Gastrocnemius medialis (tissue), 4 donors: ENCODE measurements at places on chromosomes 12 and 14. TPM values are rescaled to one million over a fixed set of nuclear protein-coding genes. Genes with fewer than 3 reads are reported as not detected.

GRCh38 chr12:85796001-85796400 lies 40.2 kb downstream of the RASSF9 start:
- no peak for DNase-seq

GRCh38 chr12:45918818-45919217 lies 71.6 kb downstream of the SCAF11 start:
- DNase-seq = no peak

GRCh38 chr14:59283361-59283760 lies 94.9 kb downstream of the DAAM1 start:
- DNase-seq = no peak

GRCh38 chr12:116015525-116015924 lies 262.0 kb downstream of the MED13L start:
- DNase-seq = no peak

GRCh38 chr12:27781680-27782079 lies 1.6 kb upstream of the MANSC4 start:
- DNase-seq = no peak

DNA sequence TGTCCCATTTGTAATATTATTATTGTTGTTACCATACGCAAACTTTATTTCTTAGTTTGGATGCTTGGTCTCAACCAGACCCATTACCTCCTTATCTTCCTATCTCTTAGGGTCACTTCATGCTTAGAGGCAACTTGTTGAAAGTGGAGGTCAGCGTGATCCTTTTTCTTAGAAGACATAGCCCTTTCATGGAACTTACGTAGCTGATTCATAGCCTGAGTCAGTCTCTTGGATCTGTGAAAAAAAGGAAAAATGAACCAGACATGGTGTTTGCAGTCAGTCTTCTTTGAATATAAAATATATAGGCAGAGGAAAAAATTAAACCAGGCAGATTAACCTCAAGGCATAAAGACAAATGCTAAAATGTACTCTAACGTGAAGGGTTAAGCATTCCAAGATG lies 613.7 kb downstream of the DIO2 start:
- no peak for DNase-seq

DNA sequence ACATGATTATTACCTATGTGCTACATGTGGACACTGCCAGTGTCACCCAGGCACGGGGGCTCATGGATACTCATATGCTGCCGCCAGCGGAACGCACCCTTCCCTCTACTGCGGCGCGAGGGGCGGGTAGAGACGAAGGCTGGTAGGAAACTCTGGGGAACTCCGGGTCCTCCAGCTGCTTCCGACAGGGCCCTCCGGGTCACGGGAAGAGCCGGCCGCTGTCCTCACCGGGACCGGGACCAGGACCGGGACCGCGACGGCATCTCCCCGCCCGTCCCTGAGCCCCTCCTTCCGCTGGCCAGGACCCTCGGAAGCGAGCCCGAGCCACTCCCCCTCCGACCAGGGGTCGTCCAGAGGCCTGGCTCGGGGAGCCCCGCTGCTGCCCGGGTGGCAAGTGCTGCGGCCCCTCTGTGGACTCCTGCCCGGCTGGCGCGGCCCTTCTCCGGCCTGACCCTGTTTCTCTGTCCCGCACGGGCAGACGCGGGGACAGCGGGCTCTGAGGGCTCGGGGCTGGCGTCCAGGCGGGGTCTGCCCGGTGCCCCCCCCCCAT lies 209.6 kb downstream of the ADGRD1 start:
- DNase-seq = no peak

Gene RIMBP2
- total RNA-seq = not detected

Gene KRT79
- total RNA-seq = not detected

Gene LRRC23
- total RNA-seq = 12.4 TPM

Gene LUM
- total RNA-seq = 1.3 TPM

Gene AREL1
- 14.7 TPM for total RNA-seq
